CD4-positive, alpha-beta T cell treated with Interleukin-1 beta for 1 hour (primary cell): ENCODE measurements at places on chromosomes 1 and 21.

GRCh38 chr1:45772971-45773370 is 22.5 kb upstream of the IPP start:
- DNase-seq, result no peak

GRCh38 chr1:6438047-6438525 is 13.5 kb downstream of the ESPN start:
- peak; percentile 70 for DNase-seq

DNA sequence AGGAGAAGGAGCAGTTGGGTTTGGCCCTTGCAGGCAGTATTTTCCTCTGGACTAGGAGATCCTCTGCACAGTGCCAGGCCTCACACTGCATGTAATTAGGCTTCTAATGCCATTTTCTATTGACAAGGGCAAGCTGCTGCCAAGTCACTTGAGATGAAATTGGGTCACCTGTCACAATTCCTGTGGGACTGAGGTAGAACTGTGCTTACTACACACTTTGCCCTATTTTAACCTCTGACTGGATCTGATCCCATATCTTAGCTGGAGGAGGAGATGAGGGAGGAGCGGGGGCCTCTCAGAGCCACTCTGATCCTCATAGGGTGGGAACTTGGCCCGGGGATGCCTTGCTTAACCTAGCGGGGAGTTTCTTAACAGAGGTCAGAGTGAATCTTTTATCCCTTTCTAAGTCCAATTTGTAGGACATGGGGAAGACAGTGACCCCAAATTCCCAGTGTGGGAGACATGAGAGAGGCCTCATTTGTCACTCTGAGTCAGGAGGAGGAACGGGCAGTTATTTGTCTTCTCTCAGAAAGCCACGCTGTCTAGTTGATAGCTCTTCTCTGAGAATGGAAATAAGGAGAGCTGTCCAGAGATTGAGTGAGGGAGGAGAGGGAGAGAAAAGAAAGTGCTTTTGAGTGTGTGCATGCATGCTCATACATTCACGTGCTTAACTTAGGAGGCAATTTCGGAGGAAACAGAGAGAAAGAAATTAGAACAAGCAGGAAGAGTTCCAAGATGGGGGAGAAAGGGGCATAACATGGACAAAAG is 121.3 kb downstream of the CACNA1E start:
- no peak for DNase-seq

GRCh38 chr1:38612951-38613350 is 246.6 kb downstream of the RRAGC start:
- DNase-seq, result no peak

DNA sequence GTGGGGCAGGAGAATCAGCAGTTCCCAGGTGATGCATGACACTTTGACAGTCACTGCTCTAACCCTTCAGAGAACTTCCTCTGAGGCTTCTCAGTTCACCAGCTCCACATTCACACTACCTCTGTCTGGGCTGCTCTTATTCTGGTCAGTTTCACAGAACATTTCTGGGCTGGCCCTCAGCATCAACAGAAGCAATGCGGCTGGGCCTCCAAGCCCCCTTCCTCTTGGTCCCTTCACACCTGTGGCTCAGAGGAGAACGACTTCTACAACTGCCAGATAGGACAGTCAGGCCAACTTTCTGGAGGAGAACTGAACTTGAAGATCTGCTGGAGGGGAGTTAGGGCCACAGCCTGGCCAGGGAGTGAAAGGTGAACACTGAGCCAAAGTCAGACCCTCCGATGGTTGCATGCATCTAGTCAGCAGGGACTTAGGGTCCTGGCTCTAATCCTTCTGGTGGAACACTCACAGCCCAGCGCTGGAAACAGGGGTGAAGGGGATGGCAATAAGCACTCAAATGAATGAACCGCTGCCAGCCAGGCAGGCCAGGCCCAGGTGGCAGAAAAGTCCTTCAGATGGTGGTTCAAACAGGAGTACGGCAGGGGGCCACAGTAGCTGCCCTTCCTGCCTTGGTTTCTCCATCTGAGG is 274.1 kb downstream of the FOXD2 start:
- no peak for DNase-seq

DNA sequence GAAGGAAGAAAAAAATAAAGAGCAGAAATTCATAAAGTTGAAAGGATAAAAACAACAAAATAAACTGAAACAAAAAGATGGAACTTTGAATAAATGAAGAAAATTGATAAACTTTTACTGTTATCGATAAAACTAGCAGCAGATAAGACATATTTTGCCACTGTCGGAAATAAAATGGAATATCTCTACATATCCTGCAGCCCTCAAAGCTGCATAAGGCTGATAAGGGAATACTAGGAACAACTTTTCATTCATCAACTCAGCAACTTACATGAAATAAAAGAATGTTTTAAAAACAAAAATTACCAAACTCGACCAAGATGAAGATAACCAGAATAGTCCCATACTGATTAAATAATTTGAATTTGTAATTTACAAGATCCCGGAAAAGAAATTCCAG is 48.0 kb upstream of the GRIK1 start:
- DNase-seq, result no peak

DNA sequence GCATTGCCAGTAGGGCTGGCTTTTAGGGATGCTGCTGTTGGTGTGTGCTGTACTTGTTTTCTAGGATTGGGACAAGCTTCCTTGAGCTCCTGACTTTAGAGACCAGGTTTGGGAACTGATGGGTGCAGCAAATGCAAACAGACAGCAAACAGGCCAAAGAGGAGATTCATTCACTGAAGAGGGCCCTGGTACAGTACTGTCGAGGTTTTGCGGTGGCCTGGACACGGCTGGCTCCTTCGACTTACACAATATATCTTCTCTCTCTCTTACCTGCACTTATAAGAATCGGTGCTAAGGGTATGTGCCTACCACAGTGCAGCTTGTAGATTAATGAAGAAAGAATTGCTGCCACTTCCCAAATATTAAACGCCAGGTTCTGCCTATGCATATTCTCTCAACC is 44.6 kb downstream of the ATP1A1 start:
- DNase-seq, result no peak

DNA sequence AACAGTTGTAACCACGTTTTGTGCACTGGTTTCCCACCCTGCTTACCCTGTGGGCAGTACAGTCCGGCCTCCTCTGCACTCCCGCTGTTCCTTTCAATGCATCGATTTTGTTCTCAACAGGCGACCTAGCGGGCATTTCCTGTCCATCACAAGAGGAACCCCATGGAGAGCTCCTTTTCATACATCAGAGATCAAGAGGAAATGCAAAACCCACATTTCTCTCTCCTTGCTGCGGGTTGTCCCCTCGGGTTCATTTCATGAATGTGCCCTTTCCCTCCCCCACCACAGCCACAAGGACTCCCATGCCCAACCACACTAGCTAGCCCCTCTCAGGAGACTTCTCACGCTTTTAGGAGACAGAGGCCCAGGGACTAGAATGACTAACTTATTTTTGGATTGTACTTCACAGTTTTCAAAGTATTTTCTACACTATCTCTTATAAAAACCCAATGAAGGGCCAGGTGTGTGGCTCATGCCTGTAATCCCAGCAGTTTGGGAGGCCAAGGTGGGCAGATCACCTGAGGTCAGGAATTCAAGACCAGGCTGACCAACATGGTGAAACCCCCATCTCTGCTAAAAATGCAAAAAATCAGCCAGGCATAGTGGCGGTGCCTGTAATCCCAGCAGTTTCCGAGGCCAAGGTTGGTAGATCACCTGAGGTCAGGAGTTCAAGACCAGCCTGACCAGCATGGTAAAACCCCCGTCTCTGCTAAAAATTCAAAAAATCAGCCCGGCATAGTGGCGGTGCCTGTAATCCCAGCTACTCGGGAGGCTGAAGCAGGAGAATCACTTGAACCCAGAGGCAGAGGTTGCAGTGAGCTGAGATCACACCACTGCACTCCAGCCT is 18.4 kb downstream of the ATP1A4 start:
- DNase-seq, result no peak

DNA sequence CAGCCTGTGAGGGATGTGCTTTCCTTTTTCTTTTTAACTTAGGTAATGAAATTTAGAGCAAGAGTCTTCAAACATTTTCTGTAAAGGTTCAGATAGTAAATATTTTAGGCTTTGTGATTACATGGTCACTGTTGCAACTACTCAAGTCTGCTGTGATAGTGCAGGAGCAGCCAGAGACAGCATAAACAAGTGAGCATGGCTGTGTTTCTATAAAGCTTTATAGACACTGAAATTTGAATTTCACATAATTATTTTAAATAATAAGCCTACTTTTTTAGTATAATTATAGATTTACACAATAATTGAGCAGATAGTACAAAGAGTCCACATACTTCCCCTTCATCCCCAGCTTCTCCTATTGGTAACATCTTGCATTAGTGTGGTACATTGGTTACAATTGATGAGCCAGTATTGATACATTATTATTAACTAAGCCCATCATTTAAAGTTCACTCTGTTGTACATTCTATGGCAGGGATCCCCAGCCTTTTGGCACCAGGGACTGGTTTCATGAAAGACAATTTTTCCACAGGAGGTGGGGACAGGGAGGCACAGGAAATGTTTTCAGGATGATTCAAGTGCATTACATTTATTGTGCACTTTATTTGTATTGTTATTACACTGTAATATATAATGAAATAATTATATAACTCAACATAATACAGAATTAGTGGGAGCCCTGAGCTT is 3.0 kb downstream of the ATF6 start:
- DNase-seq, result no peak

GRCh38 chr1:203625628-203626019 is 1.0 kb upstream of the ATP2B4 start:
- DNase-seq, result peak; percentile 73

DNA sequence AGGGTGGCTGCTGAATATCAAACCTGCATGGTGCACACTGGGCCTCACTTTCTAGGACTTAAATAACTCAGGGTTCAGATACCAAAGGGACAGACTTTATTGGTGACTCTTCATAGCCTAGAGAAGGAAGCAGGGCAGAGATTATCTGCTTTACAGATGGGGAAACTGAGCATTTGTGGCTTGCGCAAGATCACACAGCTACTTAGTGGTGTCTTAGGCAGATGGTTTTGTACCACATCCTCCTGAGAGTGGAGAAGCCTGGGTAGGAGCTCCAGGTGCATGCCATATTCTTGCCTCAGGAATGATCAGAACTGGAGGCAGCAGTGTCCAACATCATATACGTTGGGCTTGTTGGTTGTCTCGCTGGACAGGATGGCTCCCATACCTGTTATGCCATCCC is 6.8 kb upstream of the DPH2 start:
- DNase-seq, result no peak

DNA sequence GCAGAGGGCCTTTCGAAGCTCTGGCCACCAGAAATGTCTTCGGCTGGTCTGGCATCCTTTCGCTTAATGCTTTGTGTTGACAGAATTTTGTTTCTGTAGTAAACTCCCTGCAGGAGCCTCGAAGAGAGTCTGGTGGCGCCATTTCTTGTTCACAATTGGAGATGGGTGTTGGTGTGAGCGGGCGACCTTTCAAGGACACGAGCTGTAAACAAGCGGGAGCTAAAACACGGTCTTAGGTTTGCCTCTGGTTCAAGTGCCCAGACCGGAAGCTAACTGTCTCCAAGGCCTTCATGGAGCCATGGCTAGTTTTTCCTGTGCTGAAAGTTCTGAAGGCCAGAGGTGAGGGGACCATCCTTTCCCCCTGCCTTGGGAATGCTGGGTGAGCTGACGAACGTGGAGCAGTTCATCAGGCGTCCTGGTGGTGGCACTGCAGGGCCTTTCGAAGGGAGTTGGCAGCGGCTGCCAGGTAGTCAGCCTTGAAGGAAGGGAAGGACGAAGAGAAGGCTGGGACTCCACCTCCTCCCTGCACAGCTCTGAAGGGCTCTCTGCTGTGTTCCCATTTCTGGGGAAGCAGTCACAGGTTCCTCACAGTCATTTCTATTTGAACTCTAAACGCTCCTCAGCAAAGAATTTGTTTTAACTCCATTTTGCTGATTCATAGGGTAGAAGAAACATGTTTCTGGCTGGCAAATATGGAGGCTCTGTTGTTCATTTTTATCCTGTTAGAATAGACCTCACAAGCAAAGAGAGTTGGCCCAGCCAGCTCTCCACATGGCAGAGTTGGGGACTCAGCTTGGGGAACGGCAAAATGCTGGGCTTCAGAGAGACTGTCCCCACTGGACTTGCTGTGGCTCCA is 35.2 kb downstream of the URB2 start:
- peak; percentile 69 for DNase-seq

DNA sequence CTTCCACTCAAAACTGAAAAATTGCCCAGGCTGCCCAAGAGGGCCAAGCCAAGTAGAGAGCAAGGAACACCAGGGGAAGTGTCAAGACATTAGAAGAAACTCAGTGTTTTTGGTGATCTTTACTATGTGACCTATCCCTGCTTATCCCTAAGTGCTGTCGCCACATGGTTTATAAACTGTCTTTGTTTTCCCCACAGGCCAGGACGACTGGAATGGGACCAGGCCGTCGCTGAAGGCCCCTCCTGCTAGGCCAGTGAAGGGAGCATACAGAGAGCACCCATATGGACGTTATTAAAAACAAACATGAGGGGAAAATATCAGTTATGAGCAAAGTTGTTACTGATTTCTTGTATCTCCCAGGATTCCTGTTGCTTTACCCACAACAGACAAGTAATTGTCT is 28.7 kb downstream of the KHDRBS1 start:
- DNase-seq, result no peak

- DNase-seq, result no peak
These were observed 21.4 kb downstream of the FOXO6 start for GRCh38 chr1:41382480-41383090.

GRCh38 chr1:198273748-198274295 is 117.0 kb downstream of the NEK7 start:
- no peak for DNase-seq

- DNase-seq, result no peak
These were observed 26.9 kb downstream of the IGSF21 start for GRCh38 chr1:18134324-18135046.

- DNase-seq, result peak; percentile 68
These were observed 19.2 kb upstream of the EVA1B start for GRCh38 chr1:36342426-36343185.

DNA sequence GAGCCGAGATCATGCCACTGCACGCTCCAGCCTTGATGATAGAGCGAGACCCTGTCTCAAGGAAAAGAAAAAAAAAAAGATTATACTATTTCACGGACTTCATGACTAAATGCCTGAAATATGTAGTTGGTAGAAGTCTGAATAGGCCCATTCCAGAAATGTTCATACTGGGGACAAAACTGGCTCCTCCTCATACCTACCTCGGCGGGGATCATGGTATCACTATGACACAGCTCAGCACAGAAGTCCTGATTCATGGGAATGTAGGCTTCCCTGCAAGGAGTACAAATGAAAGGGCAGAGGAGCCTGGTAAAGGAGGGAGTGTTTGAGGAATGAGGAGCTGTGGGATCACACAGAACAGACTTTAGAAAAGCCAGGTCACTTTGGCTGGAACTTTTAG is 5.0 kb downstream of the SPATA46 start:
- DNase-seq, result no peak

- DNase-seq, result no peak
These were observed 162.5 kb downstream of the RWDD3 start for GRCh38 chr1:95396557-95396956.
